ENCODE measurements at places on chromosomes 7 and 10.

DNA sequence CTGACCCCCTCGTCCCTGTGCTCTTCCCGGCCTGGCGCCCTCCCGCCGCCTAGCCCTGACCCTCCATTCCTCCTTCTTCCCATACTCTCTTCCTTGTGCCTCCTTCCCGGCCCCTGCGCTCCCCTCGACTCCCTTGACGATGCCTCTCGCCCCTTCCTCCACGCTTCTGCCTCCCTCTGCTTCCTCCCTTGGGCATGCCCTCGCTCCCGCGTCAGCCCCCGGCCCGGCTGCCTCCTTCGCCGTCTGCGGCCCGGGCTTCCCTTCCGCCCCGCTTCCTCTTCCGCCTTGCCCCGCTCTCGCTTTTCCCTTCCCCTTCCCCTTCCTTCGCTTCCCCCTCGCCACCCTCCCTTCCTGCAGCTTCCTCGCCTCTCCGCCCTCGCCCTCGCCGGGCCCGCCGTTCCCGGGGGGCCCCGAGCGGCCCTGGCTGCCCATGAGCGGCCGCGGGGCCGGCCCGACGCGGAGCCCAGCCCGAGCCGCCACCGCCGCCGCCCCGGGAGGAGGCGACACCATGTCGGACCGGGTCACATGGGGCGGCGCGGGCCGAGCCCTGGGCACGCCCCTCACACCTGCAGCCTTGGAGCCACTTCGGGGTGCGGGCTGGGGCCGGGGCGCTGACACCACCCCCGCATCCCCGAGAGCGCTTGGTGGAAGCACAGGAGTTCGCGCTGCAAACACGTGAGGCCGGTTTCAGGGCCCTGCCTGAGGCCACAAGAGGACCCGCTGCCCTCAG is at the start of gene FBXW4:
Gene FBXW4, minus strand, starts transcription at position 497 of the 730 bp plus-strand sequence. Its CDS starts 65 bp downstream, at position 432.
- peak; percentile 4 for DNase-seq

- DNase-seq: no peak
Measured at GRCh38 chr10:92681306-92681834, 8.4 kb upstream of the HHEX start.

- peak; percentile 97 for DNase-seq
Measured at GRCh38 chr7:132446260-132446659, 130.0 kb downstream of the PLXNA4 start.

GRCh38 chr10:98224509-98224908 is 43.5 kb downstream of the LOXL4 start:
- DNase-seq: no peak

DNA sequence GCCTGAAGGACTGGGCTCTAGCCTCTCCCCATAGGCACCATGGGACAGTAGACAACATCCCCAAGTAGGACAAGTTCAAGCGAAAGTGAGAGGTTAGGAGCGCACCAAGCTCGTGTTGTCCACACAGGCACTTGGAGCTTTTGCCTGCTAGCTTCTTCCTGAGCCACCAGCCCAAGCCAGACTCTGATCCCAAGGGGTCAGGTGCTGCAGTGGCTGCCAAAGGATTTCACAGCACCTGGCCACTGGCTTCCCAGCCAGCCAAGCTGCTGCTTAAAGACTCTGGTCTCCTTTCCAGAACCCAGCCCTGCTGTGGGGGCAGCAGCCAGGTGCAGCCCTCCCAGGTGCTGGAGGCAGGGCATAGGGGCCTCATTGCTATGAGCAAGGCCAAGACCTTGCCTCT is 33.0 kb upstream of the UNC5B start:
- DNase-seq: no peak

DNA sequence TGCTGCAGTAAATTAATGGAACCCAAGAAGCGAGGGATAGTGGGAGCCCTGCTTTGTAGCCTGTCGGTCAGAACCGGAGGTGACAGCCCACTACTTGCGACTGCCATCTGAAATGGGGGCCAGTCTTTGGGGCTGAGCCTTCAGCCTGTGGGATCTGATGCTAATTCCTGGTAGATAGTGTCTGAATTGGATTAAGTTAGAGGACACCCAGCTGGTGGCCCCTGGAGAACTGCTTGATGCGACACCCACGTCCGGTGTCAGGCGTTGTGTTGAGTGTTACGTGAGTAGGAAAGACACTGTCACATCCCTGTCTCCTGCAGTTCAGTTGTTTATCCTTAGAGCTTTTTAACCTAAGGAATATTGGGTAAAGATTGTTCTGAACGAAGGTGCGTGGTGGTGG is 5.0 kb downstream of the EIF3B start:
- DNase-seq: no peak

DNA sequence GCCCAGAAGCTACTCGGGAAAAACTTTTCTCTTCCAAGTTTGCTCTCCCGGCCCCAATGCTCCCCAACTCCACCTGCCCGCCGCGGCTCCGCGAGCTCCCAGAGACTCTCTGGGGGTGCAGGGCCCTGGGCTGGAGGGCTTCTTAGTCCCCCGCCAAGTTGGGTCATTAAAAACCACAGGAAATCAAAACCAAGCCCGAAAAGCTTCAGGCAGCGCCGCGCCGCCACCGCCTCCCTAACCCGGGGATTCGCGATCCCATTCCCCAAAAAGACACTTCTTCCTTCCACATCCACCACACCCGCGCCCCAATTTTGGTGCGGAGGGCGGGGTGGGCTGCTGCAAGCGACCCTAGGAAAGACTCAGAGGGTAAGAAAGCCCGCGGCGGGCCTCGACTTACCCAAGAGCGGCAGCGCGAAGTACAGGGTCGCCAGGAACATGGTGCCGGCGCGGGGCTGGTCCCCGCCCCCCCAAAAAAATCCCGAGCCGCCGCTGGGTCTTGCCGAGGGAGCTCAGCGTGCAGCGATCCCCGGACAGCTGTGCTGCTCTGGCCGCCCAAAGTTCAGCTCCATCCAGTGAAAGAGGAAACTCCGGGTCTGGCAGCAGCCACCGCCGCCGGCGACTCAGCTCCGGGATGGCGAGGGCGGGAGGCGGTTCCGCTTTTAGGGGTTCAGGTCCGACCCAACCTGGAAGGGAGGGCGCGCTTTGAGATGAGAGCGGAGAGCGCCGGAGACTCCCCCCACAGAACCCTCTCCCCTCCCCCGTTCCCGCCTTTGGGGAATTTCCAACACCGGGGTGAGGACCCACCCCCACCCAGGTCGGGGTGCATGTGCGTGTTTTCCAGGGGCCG is 1.2 kb downstream of the GFRA1 start:
- peak; percentile 52 for DNase-seq

DNA sequence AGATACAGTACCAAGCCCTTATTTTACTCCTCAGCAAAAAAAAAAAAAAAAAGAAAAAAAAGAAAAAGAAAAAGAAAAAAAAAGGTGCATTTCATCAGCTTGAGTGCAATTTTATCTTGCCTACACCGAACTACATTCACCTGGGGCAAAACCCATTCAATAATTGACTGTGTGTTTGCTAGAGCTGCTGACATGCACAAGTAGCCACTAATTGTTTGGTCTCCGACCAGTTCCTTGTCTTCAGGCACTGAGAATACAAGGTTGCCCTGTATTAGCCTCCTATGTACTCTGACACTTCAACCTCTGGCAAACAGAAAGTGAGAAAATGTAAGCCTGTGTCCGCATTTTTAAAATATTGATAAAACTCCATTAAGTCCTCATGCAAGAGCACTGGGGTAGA is 1579.4 kb upstream of the LRRTM3 start:
- no peak for DNase-seq

GRCh38 chr7:77626586-77627308 is 69.5 kb upstream of the RSBN1L start:
- DNase-seq: no peak

- no peak for DNase-seq
Measured at GRCh38 chr10:13106387-13107045, 6.6 kb downstream of the OPTN start.

- no peak for DNase-seq
Measured at GRCh38 chr10:119153661-119154060, 11.9 kb downstream of the SFXN4 start.

DNA sequence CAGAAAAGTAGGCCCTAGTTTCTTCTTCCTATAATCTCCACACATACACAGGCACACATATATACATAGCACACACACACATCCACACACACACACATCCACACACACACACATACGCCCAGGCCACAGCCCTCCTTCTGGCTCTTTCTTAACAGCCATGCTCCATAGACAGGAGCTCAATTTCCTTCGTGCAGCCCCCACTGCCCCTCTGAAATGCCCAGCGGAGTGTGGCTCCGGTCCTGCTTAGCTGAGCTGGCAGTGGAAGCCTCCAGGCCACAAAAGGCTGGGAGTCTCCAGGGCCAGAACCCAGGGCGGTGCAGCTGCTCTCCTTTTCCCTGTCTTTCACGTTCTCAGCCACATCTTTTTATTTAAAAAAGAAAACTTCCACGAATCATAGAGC is 282.9 kb upstream of the IGFBP3 start:
- DNase-seq: no peak

DNA sequence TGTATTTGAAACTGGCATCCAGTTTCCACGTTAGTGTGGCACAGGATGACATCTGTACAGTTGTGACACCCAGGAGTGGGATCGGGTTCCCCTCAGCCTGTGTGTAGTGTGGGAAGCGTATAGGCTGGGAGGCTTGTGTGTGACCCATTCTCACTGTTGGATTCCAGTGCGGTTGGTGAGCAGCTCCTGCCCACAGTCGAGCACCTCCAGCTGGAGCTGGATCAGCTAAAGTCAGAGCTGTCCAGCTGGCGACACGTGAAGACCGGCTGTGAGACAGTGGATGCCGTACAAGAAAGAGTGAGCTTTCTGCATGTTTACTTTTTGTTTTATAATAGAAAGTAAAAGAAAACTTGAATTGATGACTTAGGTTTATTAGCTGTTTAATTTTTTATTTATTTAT is 18.7 kb upstream of the GET4 start:
- no peak for DNase-seq

DNA sequence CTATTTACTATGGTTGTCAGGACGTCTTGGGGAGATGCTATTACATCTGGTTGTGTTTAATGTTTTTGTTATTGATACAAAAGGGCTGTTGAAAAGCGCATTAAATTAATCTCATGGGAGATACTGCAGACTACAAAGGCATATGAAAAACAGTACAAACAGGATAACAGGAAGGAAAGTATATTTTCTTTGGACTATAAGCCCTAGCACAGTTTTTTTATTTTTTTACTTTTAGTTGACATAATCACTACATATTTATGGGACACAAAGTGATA is 341.3 kb downstream of the ARL4A start:
- no peak for DNase-seq

DNA sequence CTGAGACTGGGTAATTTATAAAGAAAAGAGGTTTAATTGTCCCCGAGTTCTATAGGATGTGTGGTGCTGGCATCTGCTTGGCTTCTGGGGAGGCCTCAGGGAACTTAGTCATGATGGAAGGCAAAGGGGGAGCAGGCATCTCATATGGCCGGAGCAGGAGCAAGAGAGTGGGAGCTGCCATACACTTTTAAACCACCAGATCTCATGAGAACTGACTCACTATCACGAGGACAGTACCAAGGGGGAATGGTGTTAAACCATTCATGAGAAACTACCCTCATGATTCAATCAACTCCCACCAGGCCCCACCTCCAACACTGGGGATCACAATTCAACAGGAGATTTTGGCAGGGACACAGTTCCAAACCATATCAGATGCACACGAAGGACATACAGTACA is 199.9 kb upstream of the DPP6 start:
- no peak for DNase-seq

GRCh38 chr7:78130446-78131215 is 332.1 kb downstream of the PHTF2 start:
- DNase-seq: no peak

DNA sequence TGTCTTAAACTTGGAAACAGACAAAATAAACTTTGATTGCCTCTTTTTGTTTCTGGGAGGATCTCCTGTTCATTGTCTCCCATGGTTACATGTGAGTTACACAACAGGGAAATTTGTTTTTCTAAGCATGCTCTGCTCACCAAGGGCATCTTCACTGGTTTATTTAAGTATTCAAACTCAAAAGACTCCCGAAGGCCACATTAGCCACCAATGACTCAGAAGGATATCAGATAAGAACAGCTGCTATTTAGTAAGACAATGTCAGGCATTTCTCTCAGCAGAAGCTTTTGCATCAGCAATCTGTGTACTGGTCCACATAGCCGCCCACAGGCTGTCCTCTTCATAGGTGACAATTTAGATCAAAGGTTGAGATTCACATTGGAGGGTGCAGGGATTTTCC is 19.3 kb downstream of the OR6B1 start:
- no peak for DNase-seq

GRCh38 chr10:119061352-119061751 is 19.3 kb downstream of the EIF3A start:
- DNase-seq: peak; percentile 17

GRCh38 chr10:26485150-26485941 is 47.2 kb downstream of the APBB1IP start:
- no peak for DNase-seq

GRCh38 chr7:51023547-51023946 is 240.9 kb upstream of the GRB10 start:
- no peak for DNase-seq

DNA sequence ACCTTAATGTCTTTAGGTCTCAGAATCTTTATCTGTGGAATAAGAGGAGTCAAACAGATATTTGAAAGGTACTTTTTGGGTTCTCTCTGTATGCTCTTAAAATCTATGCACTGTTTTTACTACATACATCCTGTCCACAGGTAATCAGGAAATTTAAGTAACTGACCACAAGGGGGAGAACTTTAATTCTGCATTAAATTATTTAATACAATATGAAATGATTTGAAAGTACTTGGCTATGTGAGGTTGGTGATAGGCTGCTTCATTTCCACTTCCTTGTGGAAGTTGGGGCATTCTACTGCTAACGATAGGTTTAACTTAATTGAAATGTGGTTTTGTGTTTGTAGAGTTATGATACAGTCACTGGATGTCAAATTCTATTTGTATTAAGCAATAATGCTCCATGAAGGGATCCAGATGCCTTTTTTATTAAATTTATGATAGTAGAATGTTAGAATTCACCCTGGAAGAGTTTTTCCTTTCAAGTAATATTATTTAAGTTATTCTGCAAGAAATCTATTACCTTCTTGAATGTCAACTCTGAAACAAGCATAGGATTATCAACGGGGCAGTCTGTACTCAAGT is 6.0 kb downstream of the TEX47 start:
- DNase-seq: no peak

DNA sequence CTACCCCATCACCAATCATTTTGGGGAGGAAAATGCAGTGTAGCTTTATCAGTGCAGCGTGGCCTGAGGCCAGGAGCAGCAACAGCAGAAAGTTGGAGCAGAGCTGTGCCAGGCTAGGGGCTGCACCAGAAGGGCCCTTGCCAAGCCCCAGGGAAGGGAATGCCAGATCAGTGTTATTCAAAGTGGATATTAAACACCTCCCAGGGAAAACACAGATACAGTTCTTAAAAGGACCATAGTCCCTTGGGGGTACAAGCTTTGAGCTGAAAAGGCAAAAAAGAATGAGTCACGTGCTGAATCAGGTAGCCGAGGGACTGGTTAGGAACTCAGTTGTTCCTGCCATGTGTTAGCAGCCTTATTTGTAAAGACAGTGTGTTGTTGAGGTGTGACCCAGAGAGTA is 54.0 kb downstream of the GSDME start:
- no peak for DNase-seq

- DNase-seq: no peak
Measured at GRCh38 chr10:31819391-31819820, 109.2 kb downstream of the ARHGAP12 start.

DNA sequence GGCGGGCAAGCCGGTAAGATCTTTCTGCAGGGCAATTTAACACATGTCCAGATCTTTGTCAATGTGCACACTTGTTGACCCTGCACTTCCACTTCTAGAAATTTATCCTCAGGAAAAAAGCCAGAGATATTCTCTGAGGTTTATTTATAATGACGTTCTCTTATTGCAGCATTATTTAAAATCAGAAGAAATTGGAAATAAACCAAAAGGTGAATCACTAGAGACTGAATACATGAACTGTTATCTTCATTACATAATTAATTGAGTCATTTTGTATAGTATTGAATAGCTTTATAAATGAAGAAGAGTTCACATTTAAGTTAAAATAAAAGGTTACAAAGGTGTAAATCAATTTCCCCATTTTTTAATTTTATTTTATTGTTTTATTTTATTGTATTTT is 16.3 kb upstream of the SAR1A start:
- no peak for DNase-seq
